Spinal cord (tissue), 10 donors: ENCODE measurements at places on chromosomes 7 and 10.

- DNase-seq: no peak
These were observed 23.9 kb upstream of the HDAC9 start for GRCh38 chr7:18471476-18472160.

- no peak for DNase-seq
These were observed 682.8 kb downstream of the SORCS1 start for GRCh38 chr10:106481598-106482275.

- DNase-seq: no peak
These were observed 229.3 kb upstream of the KMT2E start for GRCh38 chr7:104784686-104785085.

GRCh38 chr7:49669692-49670260 is 103.7 kb upstream of the VWC2 start:
- DNase-seq: no peak

- no peak for DNase-seq
These were observed 91.7 kb downstream of the SLC39A12 start for GRCh38 chr10:18043148-18044006.

- DNase-seq: no peak
These were observed 208.1 kb downstream of the EMX2 start for GRCh38 chr10:117750616-117751015.

- DNase-seq: no peak
These were observed 78.3 kb downstream of the UNCX start for GRCh38 chr7:1310936-1311335.

DNA sequence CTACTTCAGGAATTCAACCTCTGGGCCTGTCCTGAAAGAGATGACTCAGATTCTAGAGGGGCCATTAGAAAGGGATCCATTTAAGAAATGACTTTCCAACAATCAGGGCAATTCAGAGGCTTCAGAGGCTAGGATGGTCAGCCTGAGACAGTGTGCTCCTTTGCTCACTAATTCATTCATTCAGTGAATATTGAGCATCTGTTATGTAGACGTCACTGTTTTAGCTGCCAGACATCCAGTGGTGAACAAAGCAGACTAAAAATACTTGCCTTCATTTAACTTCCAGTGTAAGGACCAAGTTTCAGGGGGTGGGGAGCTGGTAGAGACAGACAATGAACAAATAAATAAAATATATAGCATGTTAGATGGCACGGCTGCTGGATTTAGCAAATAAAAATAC is 1.6 kb downstream of the KIAA1217 start:
- no peak for DNase-seq

- DNase-seq: no peak
These were observed 2.4 kb downstream of the AMPH start for GRCh38 chr7:38628630-38629385.

DNA sequence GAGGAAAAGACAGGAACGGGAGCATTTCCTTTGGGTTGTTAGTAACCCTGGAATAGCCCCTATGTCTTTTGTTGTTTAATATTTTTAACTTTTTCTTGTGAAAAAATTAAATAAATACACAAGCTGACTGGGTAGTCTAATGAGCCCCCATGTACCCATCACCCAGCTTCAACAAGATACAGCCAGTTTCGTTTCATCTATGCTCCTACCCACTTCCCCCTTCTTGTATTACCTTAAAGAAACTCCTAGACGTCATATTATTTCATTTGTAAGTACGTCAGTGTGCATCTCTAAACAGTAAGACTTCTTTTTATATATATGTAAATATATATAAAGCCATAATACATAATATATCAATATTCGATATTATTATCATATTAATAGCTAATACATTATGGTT is 42.8 kb upstream of the NUB1 start:
- DNase-seq: no peak

DNA sequence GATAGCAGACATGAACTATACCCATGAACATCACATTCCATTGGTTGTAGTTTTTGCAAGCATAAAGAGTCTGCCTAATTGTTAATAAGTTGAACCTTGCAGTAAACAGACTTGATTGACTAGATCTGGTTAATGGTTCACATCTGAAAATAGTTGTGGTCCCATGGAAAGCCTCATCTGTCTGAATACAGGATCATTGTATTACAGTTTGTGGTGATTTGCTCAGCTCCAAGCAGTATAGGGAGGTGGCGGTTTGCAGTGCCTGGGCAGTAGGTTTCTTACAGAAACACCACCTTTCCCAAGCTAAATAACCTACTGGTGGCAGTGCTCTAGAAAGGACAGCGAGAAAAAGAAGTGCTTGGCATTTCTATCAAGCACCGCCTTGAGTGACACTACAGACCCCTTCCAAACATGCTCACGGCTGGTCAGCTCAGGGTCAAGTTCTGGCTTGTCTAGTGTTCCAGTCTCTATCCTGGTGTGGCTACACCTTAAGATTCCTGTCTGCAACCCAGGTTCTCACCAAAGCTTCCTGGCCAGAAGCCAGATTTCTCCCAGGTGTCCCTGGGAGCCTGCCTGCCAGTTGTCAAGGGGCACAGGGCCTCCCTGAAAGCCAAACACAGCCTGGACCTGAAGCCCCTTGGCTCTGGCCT is 119.9 kb downstream of the FANK1 start:
- no peak for DNase-seq

- no peak for DNase-seq
These were observed 29.5 kb downstream of the EGFR start for GRCh38 chr7:55048221-55048859.

DNA sequence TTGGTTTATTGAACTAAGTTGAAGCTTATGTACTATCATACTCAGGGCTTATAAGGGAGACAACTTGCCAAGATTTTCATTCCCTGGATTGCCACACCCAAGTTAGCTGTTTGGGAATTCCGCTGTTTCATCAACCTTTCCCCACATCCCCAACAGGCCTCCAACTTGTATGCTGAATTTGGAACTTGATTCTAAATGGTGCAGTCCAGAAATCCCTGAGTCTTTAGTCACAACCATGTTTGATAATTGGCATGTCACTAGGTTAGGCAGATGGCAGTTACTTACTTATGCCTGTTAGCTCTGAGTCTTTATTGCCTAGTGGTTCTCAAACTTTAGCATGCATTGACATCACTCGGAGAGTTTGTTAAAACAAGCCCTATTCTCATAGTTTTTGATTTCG is 135.4 kb upstream of the PRPS1L1 start:
- no peak for DNase-seq

GRCh38 chr7:151886783-151887182 is 9.9 kb upstream of the PRKAG2 start:
- DNase-seq: no peak

DNA sequence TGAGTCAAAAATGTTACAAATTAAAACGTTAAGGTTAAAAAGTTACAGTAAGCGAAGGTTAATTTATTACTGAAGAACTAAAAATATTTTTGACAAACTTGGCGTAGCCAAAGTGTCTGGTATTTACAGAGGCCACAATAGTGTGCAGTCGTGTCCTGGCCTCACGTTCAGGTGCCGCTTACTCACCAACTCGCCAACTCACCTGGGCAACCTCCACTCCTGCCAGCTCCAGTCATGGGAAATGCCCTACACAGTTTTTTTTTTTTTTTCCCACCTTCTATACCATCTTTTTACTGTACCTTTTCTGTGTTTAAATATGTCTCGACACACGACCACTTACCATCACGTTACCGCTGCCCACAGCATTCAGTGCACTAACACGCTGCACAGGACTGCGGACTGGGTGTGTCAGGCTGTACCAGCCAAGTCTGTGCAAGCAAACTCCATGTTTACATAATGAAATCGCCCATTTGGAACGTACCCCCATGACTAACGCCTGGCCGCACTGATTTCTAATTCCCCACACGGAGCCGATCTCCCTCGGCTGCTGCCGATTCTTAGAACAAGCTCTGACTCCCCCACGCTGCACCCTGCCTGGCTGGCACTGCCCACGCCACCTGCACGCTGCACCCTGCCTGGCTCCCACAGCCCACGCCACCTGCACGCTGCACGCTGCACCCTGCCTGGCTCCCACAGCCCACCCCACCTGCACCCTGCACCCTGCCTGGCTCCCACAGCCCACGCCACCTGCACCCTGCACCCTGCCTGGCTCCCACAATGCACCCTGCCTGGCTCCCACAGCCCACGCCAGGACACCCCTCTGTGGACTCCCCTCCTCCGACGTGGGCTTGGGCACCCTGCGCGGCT is 203.1 kb downstream of the ZMYND11 start:
- peak; percentile 19 for DNase-seq

- no peak for DNase-seq
These were observed 88.5 kb downstream of the BTRC start for GRCh38 chr10:101442456-101442800.

DNA sequence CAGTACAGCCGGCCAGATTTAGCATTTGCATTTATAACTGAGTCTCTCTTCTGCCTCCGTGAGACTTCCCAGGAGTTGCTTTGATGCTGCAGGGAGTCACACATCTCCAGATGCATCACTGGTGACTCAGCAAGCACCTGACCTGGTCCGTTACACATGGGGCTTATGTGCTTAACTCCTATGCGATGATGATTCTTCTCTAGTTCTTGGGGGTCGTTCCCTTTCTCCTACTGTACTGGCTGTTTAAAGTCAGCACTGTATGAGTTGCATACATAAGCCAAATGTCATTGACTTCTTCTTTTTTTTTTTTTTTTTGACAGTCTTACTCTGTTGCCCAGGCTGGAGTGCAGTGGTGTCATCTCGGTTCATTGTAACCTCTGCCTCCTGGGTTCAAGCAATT is 13.0 kb upstream of the AKR1E2 start:
- DNase-seq: no peak

GRCh38 chr7:134562136-134562535 is 13.2 kb downstream of the AKR1B15 start:
- no peak for DNase-seq

DNA sequence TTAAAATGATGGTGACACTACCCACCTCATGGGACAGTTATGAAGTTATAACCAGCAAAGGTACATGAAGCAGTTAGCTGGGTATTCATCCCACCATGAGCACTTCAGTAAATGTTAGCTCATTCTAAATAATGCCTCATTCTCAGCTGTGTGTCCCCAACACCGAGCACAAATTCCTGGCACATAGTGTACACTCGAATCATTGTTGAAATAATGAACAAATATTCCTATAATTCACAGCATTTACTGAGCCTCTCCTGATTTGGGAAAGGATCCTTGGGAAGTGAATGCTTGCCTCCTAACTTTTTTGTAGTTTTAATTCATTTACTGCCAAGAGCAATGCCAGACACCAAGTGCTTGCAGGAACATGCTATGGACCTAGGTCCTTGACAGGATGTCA is 235.2 kb downstream of the DGKI start:
- DNase-seq: no peak
